ENCODE measurements at places on chromosomes 13 and 19. TPM values are rescaled to one million over a fixed set of nuclear protein-coding genes. Genes with fewer than 3 reads are reported as not detected.

- no peak for DNase-seq
Measured at GRCh38 chr13:106349080-106349931, 186.2 kb downstream of the EFNB2 start.

The FSD1 gene
- 17.2 TPM for total RNA-seq

DNA sequence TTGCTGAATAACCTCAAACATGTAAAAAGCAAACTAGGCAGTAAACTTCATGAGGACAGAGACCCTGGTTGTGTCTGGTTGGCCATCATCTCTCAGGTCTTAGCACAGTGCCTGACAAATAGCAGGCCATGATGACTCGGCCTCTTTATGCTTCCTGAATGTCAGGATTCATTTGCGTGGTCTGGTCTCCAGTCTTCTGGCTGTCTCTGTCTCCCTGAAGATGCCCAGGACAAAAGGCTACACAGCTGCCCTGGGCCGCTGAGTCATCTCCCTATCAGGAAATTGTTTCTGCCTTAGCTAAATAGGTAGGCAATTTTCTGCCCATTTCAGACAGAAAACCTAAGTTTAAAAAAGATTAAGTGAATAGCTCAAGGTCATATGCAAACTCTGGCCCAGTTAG lies 84.1 kb upstream of the FNDC3A start:
- no peak for DNase-seq

The NLRP11 gene
- total RNA-seq = not detected

DNA sequence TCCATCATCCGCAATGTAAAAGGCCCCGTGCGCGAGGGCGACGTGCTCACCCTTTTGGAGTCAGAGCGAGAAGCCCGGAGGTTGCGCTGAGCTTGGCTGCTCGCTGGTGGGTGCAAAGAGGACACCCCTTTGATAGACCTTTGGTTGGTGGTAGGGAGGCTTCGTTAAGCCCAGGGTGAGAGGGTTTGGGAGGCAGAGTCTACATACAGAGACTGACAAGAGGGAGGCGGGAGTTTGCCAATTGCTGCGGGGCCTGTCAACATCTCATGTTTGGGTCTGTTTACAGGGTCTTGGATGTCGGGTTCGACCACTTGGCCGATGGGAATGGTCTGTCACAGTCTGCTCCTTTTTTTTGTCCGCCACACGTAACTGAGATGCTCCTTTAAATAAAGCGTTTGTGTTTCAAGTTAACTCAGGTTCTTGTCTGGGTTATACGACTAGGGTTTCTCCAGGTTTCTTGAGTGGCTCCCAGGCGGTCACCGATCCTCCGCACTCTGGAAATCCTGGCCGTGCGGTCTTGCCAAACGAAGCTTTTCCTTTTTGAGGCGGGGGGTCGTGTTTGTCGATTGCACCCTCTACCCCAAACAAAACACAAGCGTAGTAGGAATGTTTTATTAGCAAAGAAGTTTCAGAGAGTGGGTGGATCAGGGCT lies 816 bp downstream of the RPS28 start:
- no peak for DNase-seq

GRCh38 chr13:40961214-40961613 lies 57.9 kb downstream of the ELF1 start:
- no peak for DNase-seq

- DNase-seq = no peak
Measured at GRCh38 chr19:34120141-34120540, 52.2 kb upstream of the LSM14A start.
